T-helper 17 cell (primary cell): ENCODE measurements at places on chromosomes 5 and 9.

- DNase-seq, result no peak
These were observed 478.2 kb upstream of the TNC start for GRCh38 chr9:115596021-115596745.

GRCh38 chr9:114972510-114973136, 42.2 kb upstream of the TNFSF8 start:
- DNase-seq, result no peak

DNA sequence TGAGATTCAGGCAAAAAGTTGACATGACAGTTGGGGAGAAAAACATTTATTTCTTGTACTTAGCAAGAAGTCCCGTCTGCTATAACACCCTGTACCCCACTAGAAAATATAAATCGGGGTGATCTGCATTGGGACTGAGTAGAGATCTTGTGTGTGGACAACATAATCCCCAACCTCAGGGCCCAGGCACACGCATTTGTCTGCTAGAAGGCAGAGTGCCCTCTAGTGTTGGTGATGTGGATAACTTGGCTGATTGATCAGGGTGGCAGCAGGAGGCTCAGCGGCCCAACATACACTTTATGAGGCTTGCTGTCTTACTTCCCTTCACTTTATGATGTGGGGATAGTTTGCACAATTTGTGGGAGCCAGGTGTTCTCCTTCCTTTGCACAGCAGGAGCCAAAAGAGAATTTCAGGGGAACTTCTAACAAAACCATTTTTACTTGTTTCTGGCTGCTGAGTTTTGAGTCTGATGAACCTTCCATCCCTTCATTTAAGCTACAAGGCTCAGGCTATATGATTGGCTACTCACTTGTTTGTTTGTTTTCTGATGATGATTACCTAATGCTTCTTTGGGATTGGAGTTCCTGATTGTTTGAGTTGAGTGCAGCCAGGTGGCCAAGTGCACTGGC, 263.2 kb downstream of the DMAC1 start:
- no peak for DNase-seq

DNA sequence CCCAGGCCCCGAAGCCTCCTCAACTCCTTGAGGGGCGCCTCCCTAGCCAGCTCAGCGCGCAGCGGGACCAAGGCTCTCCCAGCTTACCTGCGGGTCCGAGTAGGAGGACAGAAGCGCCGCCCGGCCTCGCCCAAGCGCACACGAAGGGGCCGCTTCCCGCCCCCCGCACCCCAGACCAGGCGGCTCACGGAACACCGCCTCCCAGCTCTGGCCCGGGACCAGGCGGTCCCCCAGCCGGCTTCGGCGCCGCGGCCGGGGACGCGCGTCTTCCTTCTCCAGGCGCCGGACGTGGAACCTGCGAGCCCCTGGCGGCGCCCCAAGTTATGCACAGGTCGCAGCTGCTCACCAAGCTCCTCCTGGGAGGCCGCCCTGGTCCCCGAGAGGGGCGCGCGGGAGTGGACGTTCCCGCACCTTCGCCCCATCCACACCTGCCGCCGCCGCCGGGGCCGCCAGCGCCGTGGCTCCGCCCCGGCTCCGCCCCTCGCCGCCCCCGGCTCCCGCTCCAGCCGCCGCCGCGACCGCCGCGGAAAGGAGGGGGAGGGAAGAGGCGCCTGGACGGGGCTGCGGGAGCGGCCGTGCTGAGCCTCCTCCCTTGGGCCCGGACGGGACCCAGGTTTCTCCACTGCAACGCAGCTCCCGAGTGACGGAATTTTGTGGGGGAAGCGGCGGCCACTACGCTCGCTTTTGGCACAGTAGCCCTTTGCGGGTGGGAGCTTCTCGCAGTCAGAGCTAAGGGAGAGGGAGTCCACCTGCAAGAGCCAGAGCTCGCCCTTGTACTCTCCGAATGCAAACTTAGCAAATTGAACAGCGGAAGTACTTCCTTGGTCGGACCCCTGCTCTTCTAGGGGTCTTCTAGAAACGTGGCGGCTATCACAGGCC, 77.5 kb upstream of the IFNE start:
- peak; percentile 23 for DNase-seq

GRCh38 chr9:87892956-87893355, 10.3 kb downstream of the SPATA31E1 start:
- DNase-seq, result no peak

DNA sequence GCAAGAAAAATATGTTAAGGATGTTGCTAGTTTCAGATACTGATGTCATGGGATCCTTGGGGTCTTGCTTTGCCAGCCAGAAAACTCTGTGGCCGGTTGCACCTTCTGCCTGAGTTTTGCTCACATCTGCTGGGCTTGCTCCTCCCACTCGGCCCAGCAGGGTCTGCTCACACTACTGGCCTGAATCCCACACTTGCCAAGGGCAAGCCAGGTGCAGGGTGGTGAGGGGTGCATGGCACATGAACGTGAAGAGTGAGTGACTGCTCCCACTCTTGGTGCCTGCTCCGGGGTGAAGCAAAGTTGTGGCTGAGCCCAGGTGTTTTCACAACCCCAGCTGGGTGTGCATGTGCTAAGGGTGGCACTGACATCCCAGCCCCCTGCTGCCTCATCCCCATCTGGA, 83.1 kb upstream of the STARD4 start:
- no peak for DNase-seq

- no peak for DNase-seq
These were observed 23.2 kb upstream of the C5orf63 start for GRCh38 chr5:127096328-127096993.

GRCh38 chr5:153498516-153498915, 8.0 kb downstream of the GRIA1 start:
- DNase-seq, result no peak

DNA sequence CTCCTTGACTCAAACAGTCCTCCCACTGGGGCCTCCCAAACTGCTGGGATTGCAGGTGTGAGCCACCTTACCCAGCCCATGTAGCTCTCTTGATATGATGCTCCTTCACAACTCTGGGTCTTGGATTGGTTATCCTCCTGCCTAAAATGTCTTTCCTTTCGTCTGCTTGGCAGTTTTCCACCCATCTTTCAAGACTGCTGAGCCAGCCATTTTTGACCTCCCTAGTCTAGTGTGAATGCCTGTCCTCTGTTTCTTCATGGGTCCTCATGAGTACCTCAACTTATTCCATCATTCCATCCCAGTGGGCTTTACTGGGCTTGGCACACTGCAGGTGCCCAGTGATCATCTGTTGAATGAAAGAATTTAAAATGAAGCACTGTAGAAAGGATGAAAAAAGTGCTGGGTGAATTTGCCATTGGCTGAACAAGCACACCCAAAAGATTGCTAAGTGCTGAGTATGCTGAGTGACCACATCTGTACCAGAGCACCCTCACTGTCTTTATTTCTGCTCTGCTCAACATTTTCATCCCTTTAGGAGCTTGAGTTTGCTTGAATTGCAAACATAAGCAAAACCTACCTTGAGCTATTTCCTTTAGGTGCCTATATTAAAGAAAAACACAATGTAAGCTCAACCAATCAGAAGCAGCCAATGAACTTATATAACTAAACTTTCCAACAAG, 84.8 kb upstream of the FAM169A start:
- no peak for DNase-seq

GRCh38 chr9:36325081-36325828, 67.0 kb upstream of the GNE start:
- no peak for DNase-seq

DNA sequence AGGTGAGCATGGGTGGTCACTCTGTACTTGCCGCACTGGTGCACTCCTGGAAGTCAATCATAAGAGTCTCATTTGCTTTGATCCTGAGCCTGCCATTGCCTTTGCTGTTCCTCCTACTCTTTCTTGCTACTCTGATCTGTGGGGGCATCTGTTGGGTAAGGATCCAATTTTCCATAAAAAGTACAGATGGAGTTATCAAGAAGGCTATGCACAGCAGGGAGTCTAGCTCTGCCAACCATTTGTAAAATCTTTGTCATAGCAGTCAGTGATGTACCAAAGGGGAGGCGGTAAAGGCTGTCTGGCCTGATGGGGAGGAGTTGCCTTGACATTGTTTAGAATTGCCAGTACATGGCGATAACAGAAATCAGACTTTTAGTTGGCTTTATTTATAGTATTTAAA, 109.0 kb upstream of the PLPPR1 start:
- no peak for DNase-seq

DNA sequence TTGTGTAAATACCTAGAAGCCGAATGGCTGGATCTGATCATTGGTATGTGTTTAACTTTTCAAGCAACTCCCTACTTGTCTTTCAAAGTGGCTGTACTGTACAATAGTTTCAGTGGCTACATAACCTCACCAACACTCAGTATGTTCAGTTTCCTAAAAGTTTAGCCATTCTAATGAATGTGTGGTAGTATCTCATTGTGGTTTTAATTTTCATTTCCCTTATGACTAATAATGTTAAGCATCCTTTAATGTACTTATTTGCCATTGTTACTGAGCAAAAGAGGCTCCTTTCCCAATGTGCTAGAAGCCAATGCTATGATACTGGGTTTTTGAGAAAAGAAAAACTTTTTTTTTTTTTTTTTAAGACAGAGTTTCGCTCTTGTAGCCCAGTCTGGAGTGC, 27.8 kb upstream of the ALDOB start:
- no peak for DNase-seq

DNA sequence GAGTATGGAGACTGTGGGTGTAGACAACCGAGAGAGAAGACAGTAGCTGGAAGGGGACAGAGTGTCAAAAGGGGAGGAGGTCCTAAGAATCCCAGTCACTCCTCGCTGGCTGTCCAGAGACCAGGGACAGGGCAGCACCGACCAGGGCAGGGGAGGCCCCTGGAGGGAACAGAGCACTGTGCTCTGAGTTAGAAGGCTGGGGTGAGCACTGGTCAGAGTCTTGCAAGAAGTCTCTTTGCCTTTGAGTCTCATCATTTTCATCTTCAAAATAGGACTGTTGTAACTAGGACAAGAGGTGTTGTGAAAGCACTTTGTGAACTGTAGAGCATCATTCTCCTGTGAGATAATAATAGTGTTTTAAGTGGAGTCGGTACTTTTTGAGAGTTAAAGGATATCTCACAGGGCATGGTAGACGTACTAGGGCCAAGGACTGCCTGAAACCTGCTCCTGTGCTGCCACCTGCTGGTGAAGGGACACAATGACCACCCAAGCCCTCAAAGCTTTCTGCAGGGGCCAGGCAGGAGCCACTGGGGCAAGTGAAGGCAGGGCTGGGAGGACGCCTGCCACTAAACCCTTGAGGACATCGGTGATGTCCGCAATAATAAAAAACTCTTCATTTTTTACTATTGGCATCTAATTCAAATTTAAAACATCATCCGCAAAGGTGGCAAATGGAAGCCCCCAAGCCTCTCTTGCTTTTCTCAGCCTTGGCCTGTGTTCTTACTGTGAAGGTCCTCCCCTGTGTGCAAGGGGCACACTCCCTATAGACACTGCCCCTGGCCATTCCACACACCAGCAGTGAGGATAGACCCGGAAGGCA, 28.2 kb downstream of the SLC6A7 start:
- DNase-seq, result peak; percentile 57

- DNase-seq, result no peak
These were observed 123.7 kb upstream of the FBXL17 start for GRCh38 chr5:108505608-108506007.

- no peak for DNase-seq
These were observed 297.6 kb downstream of the BRINP1 start for GRCh38 chr9:119071636-119072035.

- DNase-seq, result no peak
These were observed 207.2 kb upstream of the DAB2 start for GRCh38 chr5:39631958-39632357.

GRCh38 chr5:13704396-13704795, 240.1 kb downstream of the DNAH5 start:
- no peak for DNase-seq

- DNase-seq, result no peak
These were observed 169.6 kb upstream of the GNA14 start for GRCh38 chr9:77817590-77818311.

DNA sequence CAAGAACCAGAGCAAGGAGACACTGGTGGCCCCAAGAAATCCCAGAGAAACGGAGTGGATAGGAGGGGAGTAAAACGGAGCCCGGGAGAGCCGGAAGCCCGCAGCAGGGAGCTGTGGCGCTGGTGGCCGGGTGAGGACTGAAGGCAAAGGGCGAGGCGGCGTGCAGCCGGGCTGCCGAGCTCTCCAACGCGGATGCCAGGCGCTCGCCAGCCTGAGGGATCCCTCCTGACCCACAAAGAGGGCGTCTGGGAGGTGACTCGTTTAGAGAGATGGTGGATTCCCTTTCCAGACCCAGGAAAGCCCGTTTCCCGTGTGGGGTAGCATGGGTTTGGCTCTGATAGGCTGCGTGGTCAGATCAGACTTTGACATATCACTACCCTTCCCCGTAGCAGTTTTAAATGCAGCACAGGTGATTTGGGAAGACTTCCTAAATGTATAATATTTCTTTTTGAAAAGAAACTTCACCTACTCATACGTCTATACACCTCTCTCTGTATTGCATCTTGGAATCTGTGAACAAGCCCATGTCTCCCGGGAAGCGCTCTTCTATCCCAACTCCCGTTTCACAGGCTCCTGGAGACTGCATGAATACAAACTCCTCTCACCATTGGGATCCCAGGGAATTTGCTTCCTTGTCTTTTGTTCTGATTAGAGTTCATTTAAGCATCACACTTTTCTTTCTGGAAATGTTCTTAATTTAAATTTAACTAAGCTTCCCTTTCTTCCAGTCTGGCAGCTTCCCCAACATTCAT, 158.1 kb downstream of the C9orf152 start:
- peak; percentile 29 for DNase-seq

DNA sequence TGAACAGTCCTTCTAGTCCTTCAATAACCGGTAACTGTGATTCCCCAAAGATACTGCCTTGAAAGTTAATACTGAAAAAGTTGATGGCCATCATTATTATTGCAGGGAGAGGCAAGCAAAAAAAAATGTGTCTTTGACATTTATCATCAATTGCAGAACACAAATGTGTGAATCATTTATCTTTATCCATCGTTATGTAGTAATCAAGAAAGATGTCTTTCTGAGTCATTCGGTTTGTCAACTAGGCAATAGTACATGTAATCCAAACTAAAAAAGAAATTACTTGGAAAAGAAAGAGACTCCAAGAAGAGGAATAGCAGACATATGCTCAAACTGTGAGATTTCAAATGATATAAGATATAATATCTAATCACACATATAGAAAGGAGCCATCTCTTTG, 473.0 kb downstream of the CETN3 start:
- DNase-seq, result no peak

GRCh38 chr9:73080110-73080694, 71.5 kb upstream of the ANXA1 start:
- no peak for DNase-seq

GRCh38 chr9:110255463-110256379, 586 bp downstream of the TXN start:
- peak; percentile 28 for DNase-seq

DNA sequence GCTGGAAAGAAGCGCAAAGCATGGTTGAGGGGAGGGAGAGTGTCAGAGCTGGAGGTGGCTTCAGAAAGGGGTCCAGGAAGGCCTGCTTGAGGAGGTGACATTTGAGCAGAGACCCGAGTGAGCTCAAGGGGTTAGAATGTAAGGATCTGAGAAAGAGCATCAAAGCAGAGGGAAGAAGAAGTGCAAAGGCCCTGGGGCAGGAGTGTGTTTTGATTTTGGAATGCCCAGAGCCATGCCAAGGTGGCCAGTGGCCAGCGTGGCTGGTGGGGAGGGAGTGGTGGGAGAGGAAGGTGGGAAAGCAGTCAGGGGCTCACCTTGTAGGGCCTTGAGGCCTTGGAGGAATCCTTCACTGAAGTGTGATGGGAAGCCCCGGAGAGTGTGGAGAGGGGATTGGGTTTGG, 15.4 kb downstream of the FGF18 start:
- DNase-seq, result no peak
